HFFc6 (cell line): ENCODE measurements at places on chromosomes 2 and 18. TPM values are rescaled to one million over a fixed set of nuclear protein-coding genes. Genes with fewer than 3 reads are reported as not detected.

The TEX44 gene
- total RNA-seq = not detected in 3 replicates

The DAPL1 gene
- not detected in 3 replicates for total RNA-seq

The DNAH6 gene
- total RNA-seq = 0.02 to 0.13 TPM (median 0.05 TPM) in 3 replicates

The PARD6G gene
- 0.51 to 0.67 TPM (median 0.66 TPM) in 3 replicates for total RNA-seq

The ECEL1 gene
- not detected in 3 replicates for total RNA-seq

The GPD2 gene
- 49.1 to 55.9 TPM (median 55.1 TPM) in 3 replicates for total RNA-seq

The SERPINB10 gene
- 1.3 and 2.3 TPM in 2 replicates for total RNA-seq

The CDC42EP3 gene
- 174 to 241 TPM (median 187 TPM) in 3 replicates for total RNA-seq

The CYTIP gene
- total RNA-seq = not detected in 3 replicates

The DOK6 gene
- not detected in 2 replicates for total RNA-seq

DNA sequence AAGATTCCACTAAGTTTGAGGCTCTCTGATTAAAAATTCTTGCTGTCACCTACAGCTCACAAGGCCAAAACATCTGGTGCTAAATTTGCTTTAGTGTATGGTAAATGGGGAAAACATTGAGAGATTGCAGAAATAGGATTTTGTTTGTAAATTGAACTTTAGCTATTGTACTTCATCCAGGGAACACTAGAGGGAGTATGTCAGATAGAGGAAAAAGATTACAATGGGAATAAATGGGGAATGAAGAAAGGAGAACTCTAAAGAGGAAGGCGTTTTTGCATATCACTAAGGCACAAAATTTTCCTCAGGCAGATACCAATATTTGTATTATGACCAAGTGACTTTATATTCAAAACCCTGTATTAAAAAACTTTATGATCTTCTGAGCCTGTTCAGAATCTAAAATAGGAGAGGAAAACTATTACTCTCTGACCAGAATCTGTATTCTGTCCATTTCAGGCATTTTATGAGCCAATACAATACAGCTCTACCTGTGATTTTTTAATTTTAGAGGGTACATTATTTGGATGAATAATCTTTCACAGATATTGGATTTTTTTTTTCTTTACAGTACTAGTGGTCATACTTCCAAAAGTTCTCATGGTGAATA lies 52.3 kb upstream of the ITGB6 start:
- no peaks in the 10 kb centered on the region for H3K36me3 ChIP-seq
- H3K4me3 ChIP-seq = no peak overlapping the region
- peak; percentile 30 for DNase-seq
- H3K27me3 ChIP-seq = peaks cover 2% of the 10 kb centered on the region; the same call in 1 of the 2 replicates
- H3K27ac ChIP-seq = no peak overlapping the region
- peaks cover 37% of the 10 kb centered on the region for H3K4me1 ChIP-seq

GRCh38 chr2:49693961-49694360 lies 539.6 kb upstream of the FSHR start:
- no peaks in the 10 kb centered on the region for H3K36me3 ChIP-seq
- DNase-seq = no peak
- H3K27ac ChIP-seq = no peak overlapping the region
- no peaks in the 10 kb centered on the region for H3K27me3 ChIP-seq
- no peak overlapping the region for H3K4me3 ChIP-seq
- no peaks in the 10 kb centered on the region for H3K4me1 ChIP-seq

DNA sequence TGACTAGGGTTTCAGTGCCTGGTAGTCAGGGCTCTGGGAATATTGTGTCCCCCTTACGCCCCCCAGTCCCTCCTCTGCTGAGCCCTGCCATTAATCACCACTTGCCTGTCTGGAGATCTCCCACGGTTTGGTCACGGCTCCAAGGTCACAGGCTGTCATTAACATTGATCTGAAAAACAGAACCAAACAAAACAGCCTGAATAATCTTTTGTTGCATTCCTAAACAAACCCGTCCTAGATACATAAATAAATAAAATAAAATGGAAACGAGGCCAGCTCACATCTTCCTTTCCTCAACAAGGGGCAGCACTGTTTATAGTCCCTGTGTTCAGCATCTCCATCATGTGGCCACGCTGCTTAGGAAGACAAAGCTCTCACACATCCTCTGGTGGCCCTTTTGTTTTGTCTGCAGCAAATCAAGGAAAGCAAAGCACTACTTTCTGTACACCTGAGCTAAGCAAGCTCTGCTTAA lies 282.8 kb downstream of the AGPS start:
- no peak overlapping the region for H3K4me3 ChIP-seq
- H3K27me3 ChIP-seq = peaks cover 7% of the 10 kb centered on the region
- H3K27ac ChIP-seq = no peak overlapping the region

DNA sequence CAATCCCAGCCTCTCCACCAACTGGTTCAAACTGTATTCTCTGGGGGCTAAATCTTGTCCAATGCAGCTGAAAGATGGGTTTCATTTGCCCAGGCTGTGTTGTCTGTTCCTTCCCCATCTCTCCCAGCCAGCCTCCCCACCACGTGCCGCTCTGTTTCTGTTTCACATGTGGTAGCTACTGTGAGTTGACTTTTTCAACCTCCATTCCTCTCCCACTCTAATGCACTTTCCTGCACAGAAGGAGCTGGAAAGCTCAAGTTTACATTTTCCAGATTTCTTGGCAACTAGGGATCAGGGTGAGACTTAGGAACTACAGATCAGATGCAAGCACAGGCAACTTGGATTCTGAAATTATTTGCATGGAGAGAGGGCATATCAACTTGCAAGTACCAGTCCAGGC lies 19.0 kb upstream of the NPAS2 start:
- DNase-seq = no peak
- H3K27ac ChIP-seq = peak overlapping the region; percentile 51; the same call in 1 of the 2 replicates
- no peaks in the 10 kb centered on the region for H3K36me3 ChIP-seq
- no peak overlapping the region for H3K4me3 ChIP-seq
- H3K27me3 ChIP-seq = peaks cover 8% of the 10 kb centered on the region
- H3K4me1 ChIP-seq = peaks cover 16% of the 10 kb centered on the region

DNA sequence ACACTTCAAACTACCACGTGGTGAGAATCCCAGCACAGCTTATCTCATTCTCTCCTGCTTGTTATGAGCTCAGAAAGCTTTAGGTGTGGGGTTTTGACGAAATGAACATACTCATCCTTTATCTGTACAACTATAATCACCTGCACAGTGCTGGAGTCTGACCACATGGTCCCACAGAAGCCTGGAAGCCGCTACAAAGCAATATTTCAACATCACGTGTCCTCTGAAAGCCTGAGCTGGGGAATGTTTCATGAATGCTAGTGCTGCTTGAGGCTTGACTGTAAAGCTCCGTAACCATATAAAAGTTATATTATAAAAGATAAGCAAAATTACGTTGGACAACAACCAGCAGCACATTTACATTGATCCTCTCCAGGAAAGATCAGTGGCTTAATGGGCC lies 43.9 kb downstream of the PIEZO2 start:
- DNase-seq = no peak
- H3K36me3 ChIP-seq = no peaks in the 10 kb centered on the region
- no peak overlapping the region for H3K27ac ChIP-seq
- H3K27me3 ChIP-seq = peaks cover 3% of the 10 kb centered on the region; the same call in 1 of the 2 replicates

GRCh38 chr2:204328373-204328772 lies 216.9 kb upstream of the PARD3B start:
- no peak overlapping the region for H3K4me3 ChIP-seq
- H3K27ac ChIP-seq = no peak overlapping the region
- peaks cover 1% of the 10 kb centered on the region for H3K27me3 ChIP-seq
- H3K36me3 ChIP-seq = no peaks in the 10 kb centered on the region
- H3K4me1 ChIP-seq = peaks cover 43% of the 10 kb centered on the region
- no peak for DNase-seq

DNA sequence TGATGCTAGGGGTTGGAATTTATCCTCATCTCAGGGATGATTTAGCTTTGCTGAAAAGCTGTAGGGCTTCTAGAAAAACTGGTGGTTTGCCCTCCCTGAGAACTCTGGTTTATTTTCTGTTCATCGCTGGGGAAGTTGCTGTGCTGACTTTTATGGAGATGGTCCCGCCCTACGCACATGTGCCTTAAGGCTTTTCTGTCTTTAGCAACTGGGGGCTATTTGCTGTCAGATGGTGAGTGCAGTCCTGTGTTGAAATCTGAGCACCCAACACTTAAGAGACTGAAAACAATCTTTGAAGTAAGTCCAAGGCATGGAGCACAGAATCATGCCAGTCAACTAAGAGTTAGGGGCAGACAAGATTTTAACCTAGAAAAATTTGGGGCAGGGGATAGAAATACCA lies 2148.4 kb upstream of the CELF4 start:
- H3K36me3 ChIP-seq = no peaks in the 10 kb centered on the region
- DNase-seq = no peak
- no peaks in the 10 kb centered on the region; the same call in 1 of the 2 replicates for H3K27me3 ChIP-seq
- H3K27ac ChIP-seq = no peak overlapping the region

DNA sequence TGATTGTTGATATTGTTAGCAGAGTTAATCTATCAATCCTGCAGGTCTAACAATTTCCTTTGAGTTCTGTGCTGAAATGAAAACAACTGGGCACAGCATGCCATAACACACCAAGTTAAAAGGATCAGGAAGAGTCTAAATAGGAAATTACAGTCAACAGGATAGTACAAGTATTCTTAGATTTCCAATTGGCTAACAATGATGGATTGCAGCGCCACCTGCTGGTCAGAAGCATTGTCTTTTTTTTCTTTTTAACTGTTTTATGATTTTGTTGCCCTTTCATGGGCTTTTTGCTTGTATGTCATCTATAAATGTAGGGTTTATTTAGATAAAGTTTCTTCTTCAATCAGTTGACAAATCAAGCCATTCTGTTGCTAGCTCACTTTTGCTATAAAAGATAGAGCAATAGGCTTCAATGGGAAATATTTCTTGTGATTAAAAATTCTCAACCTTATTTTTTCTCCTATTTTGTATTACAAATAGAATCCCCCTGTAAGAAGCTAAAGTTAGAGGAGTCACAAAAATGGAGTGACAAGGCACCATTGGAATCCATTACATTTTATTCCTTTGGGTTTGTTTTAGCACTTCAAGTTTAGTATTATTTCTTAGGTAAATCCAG lies 40.8 kb upstream of the RPRM start:
- no peaks in the 10 kb centered on the region for H3K36me3 ChIP-seq
- no peaks in the 10 kb centered on the region for H3K27me3 ChIP-seq
- no peak overlapping the region for H3K4me3 ChIP-seq
- H3K27ac ChIP-seq = no peak overlapping the region
- no peaks in the 10 kb centered on the region for H3K4me1 ChIP-seq

DNA sequence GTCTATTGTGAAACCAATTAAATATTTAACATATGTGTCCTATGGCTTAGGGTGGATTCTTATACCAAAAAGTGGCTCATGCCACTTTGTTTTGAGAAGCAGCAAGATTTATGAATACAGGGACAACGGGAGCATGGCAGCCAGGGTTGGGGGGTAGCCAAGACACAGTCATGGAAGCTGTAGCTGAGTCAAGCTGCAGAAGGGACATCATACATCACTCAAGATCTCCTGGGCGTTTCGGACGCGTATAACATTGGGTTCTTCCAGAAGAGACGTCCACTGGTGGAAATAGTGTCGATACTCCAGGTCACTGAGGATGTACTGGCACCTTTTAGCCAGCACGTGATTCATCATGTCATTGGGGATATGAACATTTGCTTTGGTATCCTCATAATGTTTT lies 152.7 kb downstream of the RIF1 start:
- H3K27ac ChIP-seq = no peak overlapping the region
- no peaks in the 10 kb centered on the region for H3K4me1 ChIP-seq
- no peak overlapping the region for H3K4me3 ChIP-seq
- H3K27me3 ChIP-seq = peaks cover 9% of the 10 kb centered on the region
- H3K36me3 ChIP-seq = no peaks in the 10 kb centered on the region

- peaks cover 3% of the 10 kb centered on the region; the same call in 1 of the 2 replicates for H3K27me3 ChIP-seq
- peaks cover 5% of the 10 kb centered on the region; the same call in 1 of the 2 replicates for H3K36me3 ChIP-seq
- peak overlapping the region; percentile 95 for H3K27ac ChIP-seq
- peak; percentile 62 for DNase-seq
Measured at GRCh38 chr18:79965119-79965902, 868 bp downstream of the HSBP1L1 start.

DNA sequence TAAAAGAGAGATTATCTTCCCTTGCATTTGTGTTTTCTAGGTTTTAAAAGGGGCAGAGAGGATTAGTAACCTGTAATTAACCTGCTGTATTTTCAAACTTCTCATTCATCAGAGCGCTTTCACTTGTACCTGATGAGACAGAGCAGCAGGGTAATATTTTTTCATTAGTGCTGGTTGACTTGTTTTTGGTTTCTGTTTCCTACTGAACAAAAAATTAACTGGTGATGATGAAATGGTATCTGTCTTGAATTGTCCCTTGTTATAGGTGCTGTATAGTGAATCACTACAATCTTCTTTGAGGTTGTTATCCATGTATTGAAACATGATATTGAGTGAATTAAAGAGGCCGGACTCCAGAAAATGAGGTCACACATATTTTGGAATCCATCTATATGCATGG lies 37.9 kb downstream of the CDH20 start:
- H3K4me1 ChIP-seq = no peaks in the 10 kb centered on the region
- no peak overlapping the region for H3K4me3 ChIP-seq
- no peak overlapping the region for H3K27ac ChIP-seq
- DNase-seq = no peak

- no peaks in the 10 kb centered on the region for H3K36me3 ChIP-seq
- peaks cover 12% of the 10 kb centered on the region for H3K27me3 ChIP-seq
- peak overlapping the region; percentile 79 for H3K27ac ChIP-seq
- peak overlapping the region; percentile 58 for H3K4me3 ChIP-seq
Measured at GRCh38 chr2:230908595-230909191, 16.3 kb downstream of the GPR55 start.

DNA sequence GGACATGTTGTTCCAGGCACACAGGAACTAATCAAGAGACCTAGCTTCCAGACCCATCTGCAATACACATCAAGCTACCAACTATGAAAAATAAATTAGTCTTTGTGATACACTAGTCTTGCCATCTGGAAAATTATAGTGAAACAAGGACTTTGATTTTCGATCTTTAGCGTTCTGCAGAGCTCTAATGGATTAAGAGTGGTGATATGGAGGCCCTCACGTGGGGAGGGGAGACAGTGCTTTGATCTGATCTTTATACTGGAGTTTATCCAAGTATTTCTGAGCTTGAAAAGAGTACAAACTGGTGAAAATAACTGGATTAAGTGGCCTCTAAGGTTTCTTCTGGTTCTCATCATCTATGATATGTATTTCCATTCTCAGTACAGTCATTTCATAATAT lies 273.4 kb upstream of the CDH7 start:
- no peaks in the 10 kb centered on the region for H3K4me1 ChIP-seq
- H3K27ac ChIP-seq = no peak overlapping the region
- H3K36me3 ChIP-seq = no peaks in the 10 kb centered on the region
- no peak overlapping the region for H3K4me3 ChIP-seq

GRCh38 chr18:8496186-8496585 lies 113.1 kb upstream of the RAB12 start:
- no peak overlapping the region for H3K4me3 ChIP-seq
- no peaks in the 10 kb centered on the region for H3K4me1 ChIP-seq
- no peak for DNase-seq
- no peaks in the 10 kb centered on the region for H3K36me3 ChIP-seq
- H3K27ac ChIP-seq = no peak overlapping the region

DNA sequence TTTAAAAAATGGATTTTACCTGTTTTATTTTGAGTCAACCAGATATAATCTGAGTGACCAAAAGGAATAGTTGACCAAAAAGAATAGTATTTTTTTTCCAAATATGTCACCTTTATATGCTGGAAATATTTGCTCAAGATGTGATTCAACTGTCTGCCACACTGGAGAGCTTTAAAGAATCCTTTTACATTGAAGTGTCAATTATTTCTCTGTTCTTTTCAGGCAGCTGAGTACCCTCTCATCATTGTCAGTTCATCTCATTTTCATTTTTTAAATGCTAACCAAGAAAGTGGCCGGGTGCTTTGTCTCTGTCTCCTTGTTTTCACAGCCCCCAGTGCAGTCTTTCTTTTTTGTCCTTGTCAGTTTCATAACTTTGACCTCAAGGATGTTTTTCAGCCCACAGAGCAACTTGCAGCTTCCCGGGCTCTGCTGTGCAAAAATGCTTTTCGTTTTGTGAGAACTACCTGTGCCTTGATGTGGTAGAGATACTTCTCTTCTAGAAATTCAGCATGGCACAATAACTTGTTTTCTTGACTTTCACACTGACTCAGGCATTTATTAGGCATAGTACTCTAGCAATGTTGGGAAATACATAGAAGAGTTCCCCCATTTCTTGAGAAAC lies 23.4 kb upstream of the CERS6 start:
- H3K27me3 ChIP-seq = peaks cover 8% of the 10 kb centered on the region
- H3K27ac ChIP-seq = no peak overlapping the region
- H3K4me1 ChIP-seq = no peaks in the 10 kb centered on the region
- no peak for DNase-seq
